T-helper 9 cell (primary cell): ENCODE measurements at places on chromosomes 13 and 19.

DNA sequence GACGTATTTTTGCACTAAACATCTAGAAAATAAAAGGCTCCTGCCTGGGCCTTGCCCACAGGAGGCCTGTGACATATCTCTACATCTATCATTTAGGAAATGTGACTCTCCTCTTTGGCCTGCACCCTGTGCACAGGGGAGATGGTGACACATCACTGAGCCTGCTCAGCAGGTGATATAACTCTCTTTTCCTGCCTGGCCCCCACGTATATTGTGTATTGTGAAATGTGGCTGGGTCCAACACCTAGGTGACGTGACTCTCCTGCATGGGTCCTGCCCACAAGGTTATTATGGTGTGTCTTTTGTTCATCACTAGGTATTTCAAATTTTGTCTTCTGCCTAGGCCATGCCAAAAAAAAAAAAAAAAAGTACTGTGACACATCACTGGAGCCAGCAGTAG lies 61.4 kb upstream of the ZNF724 start:
- DNase-seq = no peak

DNA sequence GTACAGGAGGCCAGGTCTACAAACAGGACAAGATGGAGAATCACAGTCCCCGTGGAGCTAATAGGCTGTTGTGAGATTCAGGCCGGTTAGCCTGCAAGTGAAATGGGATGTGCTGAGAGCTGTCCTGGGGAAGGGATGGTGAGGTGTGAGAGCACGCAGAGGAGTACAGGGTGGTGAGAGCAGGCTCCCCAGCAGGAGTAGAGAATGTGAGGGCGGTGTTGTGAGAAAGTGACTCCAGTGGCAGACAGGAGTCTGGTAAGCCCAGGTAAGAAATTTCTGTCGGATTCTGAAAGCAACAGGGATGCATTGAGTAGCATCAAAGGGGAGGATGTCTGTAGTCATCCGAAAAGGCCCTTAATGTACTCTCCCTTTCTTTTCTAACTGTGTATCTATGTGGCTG lies 50.7 kb upstream of the GPR183 start:
- no peak for DNase-seq

- DNase-seq = no peak
These were observed 48.2 kb upstream of the N4BP2L1 start for GRCh38 chr13:32476021-32476731.

DNA sequence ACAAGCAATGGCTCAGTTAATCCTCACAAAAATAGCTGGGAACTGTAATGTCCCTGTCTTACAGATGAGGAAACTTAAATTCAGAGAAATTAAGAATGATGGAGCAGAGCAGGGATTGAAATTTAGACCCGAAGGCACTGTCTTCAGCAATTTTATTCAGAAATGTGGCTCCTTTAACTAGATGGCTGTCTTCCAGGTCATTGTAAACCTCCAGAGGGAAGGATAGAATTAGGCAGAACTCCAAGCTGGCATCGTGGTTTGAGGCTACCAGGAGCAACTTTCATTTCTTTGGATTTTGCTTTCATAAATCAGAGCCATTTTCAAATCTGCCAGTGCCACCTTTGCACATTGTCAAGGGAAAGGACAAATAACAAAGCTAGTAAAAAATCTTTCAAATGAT lies 339.0 kb downstream of the DCT start:
- DNase-seq = no peak

GRCh38 chr19:12783849-12784393 lies 7.4 kb upstream of the JUNB start:
- no peak for DNase-seq

DNA sequence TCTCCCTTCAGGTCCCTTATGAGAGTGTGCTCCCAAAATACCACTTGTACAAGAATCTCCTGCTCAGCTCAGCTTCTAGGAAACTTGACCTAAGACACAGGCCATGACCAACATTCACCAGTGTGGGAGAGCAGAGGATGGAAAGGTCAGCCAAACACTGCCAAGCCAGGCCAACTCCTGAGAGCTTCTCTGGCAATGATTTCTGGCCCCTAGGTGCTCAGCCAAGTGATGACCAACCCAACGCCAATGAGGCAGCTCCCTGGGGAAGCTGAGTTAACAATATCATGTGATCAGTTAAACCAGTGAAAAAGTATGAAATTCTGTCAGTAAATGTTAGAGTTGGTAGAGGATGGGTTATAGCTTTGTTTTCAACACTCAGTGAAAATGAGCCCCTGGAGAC lies 49.1 kb upstream of the FLT1 start:
- DNase-seq = no peak
